ENCODE measurements at places on chromosomes 12 and 14.

DNA sequence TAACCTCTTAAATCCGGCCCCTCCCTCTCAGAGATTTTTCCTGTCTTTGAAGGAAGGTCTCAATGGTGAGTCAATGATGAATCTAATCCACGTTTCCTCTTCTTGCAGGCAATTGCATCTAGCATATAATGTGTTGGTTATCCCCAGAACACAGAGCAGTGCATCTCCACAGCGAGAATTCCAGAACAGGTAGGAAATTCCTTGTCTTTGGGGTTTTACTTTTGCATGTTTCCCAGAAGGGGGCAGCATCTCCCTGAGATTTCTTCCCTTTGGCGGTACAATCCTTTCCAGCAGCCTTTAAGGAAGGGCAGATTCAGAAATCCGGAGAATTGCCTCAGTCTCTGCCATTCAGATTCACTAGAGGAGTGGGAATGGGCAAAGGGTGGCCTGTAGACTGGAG lies 128.0 kb downstream of the KCNA5 start:
- peak; percentile 23 for DNase-seq

GRCh38 chr14:58428118-58428683 lies 682 bp downstream of the KIAA0586 start:
- no peak for DNase-seq

DNA sequence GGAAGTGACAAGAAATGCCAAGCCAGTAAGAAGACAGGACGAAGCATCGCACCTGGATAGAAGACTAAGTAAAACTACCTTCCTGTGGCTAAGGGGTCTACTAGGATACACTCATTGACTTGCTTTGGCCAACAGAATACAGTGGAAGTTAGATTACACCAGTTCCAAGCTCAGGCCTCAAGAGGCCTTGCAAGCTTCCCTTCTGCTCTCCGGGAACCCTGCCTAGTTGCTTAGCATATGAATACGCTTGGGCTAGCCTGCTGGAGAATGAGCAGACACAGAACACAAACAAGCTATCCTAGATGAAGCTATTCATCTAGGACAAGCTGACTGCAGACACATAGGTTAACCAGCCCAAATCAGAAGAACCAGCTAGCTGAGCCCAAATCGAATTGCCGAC lies 97.0 kb downstream of the DPF3 start:
- no peak for DNase-seq

GRCh38 chr14:38256533-38256840 lies 594 bp upstream of the CLEC14A start:
- DNase-seq = no peak

DNA sequence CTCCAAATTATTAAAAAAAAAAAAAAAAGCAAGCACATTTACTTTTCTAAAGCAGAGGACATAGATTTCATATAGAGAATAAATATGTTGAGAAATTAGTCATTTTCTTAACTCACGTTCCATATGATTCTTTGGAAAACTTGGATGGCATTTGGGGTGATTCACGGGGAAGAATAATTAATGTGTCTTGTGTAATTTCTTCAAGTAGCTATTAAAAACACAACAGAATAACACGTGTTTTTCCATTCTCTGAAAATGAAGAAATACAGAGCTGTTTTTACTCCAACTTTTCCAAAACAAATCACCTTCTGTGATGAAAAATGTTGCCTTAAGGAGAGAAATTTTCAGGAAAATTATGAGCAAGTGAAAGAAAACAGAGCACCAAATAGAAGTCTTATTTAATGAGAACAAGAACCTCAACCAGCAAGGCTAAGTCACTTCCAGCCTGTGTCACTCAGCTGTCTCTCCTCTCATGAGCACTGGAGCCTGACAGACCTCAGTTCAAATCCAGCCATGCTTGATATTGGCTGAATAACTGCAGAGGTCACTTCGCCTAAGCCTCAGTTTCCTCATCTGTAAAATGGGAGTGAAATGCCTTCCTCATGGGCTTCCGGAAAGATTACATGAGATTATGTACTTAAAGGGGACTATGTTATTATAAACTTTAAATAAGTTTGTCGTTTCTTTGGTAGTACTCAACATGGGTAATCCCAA lies 42.8 kb upstream of the NUAK1 start:
- DNase-seq = no peak

GRCh38 chr12:69903548-69903947 lies 78.5 kb downstream of the MYRFL start:
- no peak for DNase-seq

DNA sequence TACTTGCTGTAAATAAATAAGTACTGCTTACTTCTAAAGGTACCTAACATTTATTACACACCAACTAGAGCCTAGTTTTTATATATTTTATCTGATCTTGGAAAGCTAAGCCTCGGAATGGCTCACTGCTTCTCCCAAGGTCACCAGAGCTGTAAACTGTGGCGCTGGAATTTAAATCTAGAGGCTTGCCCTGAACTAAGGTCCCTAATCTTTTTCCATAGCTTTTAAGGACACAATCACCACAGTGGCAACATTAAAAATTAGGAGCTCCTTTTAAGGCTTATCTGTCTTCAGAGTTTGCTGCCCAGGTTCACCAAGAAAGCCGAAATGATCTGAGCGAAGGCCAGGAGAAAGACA lies 670 bp downstream of the CCNB1IP1 start:
- DNase-seq = no peak

- DNase-seq = no peak
Observed at GRCh38 chr12:53513712-53514410, 6.6 kb upstream of the NPFF start.

DNA sequence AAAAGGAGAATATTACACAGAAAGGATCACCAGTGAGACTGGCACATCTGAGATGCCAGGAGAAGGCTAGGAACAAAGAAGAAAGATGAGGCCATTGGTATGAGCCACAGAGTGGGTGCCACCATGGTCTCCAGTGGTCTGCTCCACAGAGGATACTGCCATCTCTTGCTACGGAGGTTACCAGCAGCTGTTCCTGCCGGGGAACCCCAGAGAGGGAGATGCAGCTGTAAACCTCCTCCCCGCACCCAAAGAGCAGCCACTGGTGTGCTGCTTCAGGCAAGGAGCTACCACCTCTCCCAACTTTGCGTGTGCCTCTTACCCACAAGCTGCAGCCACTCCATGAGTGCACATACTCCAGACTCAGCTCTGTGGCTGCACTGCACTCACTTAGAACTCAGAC lies 201.5 kb upstream of the RTL1 start:
- DNase-seq = no peak

- no peak for DNase-seq
Observed at GRCh38 chr12:52673713-52674432, 6.3 kb downstream of the KRT1 start.

- DNase-seq = no peak
Observed at GRCh38 chr14:54730156-54730961, 163.4 kb downstream of the SAMD4A start.

DNA sequence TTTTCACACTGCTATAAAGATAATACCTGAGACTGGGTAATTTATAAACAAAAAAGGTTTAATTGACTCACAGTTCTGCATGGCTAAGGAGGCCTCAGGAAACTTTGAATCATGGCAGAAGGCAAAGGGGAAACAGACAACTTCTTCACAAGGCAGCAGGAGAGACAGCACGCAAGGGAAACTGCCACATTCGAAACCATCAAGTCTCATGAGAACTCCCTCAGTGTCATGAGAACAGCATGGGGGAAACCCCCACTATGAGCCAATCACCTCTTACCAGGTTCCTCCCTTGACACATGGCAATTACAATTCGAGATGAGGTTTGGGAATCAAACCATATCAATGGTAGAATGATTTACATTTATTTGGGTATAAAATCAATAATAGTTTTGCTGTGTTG lies 558.5 kb downstream of the TMTC2 start:
- no peak for DNase-seq

- no peak for DNase-seq
Observed at GRCh38 chr12:97127061-97127460, 220.0 kb downstream of the NEDD1 start.

GRCh38 chr14:94377866-94378470 lies 10.4 kb downstream of the SERPINA1 start:
- no peak for DNase-seq

DNA sequence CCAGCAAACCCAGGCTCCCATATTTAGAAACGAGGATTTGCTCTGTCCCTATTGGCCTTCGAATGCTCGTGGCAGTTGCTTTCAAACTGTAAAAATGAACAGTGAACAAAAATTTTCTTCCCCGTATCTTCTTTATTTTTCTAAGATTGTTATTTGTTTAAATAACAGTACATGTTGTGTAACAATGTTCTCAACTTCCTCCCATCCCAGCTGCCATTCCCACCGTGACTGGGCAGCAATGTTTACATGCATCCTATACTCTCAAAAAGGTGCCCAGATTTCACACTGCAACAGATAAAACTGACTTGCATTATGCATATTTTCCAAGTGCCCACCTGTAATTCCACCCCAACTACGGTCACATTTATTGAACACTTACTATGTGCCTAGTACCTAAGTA lies 12.8 kb downstream of the VCPKMT start:
- DNase-seq = no peak

DNA sequence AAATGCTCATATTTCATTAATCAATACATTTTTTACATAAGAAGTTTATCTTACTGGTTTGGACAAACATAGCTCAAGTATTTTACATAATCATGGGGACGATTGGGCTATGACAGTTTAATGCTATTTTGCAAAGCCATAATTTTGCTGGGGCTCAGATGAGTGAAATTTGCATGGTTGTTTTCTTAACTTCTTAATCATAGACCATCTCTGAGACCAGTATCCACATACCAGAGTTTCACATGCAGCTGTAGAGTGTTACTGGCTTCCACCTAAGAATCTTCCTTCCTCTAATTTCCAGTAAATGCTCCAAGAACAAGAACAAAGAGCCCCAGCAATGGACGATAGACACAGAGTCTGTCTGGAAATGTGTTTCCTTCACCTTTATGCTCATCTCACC lies 303.0 kb upstream of the TMEM132C start:
- DNase-seq = no peak

DNA sequence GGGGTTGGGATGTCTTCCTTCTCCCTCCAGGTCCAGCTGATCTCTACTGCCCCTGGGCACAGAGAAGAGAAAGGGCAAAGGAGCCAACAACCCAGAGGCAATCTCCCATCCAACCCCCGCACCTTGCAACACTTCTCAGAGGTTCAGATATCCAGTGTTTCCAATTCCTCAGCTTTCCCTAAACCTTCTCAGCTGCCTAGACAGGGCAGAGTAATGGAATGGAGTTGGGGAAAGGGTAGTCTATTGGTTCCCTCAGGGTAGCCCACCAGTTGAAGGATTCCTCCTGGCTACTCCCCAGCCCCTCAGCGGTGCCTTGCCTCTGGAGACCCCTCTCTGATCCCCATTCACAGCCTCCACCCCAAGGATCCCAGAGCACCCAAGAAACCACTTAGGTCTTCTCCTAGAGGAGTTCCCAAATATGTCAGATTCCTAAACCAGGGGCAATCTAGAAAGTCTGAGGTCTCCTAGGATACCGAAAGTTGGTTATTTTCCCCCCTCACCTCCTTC lies 537 bp downstream of the NFE2 start:
- no peak for DNase-seq

GRCh38 chr12:52063981-52064649 lies 5.7 kb upstream of the ATG101 start:
- DNase-seq = no peak

DNA sequence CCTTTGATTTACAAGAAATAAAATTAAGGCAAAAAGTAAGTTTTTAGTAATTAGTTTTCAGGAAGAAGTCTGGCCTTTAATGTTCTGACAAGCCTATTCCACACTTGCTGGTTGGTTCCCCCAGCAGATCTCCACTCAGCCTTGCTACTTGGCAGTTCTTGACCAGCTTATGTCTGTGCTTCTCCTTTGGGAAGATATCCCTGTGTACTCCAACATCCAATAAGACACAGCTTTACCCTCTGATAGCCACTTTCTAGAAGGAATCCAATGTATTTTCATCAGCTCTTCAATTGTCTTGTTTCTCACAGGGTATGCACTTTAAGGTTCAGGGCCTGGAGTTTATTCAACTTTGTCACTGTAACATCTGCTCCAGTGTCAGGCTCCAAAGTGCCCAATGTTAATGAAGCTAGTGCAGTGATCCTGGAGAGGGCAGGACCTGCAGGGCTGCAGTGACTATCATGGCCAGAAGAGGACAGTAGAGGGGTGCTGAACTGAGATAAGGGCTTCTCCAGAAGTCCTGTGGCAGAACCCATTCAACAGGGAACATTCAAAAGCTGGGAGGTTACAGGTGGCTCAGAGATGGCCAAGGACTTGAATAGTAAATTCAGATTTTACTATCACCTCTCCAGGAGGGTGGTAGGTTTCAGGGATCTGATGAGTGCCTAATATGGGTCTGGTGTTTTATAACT lies 22.9 kb downstream of the JKAMP start:
- peak; percentile 58 for DNase-seq

DNA sequence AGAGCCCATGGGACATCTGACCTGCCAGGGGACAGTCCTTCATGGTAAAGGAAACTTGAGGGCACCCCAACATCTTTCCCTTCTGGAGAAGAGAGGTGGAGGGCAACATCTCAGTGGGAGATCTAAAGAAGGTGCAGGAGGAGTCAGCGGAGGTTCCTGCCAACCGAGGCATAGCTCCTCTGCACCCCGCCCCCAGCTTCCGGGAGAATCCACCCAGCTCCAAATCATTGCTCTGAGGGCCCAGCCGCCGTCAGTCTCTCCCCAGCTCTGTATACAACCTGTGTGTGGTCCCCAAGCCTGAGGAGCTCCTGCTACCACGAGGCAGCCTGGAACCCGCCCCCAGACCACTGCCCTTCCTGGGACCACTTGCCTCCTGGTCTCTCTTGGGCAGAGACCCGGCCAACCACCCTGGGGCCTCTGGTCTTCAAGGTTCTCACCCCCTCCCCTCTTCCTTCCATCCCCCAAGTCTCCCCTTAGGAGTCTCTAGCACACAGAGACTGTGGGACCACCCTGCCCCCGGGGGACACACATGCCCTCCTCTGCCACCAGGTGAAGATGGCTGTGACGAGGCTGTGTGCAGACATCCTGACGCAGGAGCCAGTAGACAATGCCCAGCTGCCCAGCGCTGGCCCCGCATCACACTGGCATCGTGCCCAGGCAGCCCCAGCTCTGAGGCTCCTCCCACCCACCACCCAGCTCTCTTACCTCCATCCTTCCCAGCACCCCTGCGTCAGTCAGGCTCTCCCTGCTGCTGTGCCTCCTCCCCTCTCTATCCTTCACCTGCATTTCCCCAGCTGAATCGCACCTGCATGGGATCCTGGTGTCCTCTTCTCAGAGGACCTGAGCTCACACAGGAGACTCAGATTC lies 13.0 kb upstream of the NUDT14 start:
- no peak for DNase-seq

GRCh38 chr12:50542448-50542847 lies 37.7 kb downstream of the DIP2B start:
- no peak for DNase-seq

DNA sequence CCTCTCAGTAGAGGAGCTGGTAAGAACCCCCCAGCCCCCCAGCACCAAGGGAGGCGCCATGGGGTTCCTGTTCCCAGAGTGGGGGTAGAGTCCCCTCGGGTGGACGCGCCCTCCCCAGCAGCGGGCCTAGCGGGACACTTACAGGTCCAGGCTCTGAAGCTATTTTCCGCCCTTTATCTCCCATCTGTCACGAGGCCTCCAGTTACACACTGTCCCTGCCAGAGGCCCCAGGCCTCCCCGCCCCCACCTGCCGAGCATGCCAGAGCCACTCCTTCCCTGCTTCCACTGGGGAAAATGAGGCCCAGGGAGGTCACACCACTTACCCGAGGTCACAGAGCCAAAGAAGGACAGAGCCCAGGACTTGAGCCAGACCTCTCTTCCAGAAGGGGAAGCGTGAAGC lies 3.1 kb downstream of the C14orf180 start:
- DNase-seq = no peak

- no peak for DNase-seq
Observed at GRCh38 chr12:65803251-65803650, 21.0 kb upstream of the HMGA2 start.

GRCh38 chr12:90321369-90321768 lies 612.7 kb upstream of the ATP2B1 start:
- DNase-seq = no peak

Measured in H1 (cell line).